ENCODE measurements at places on chromosomes 6 and 20.

DNA sequence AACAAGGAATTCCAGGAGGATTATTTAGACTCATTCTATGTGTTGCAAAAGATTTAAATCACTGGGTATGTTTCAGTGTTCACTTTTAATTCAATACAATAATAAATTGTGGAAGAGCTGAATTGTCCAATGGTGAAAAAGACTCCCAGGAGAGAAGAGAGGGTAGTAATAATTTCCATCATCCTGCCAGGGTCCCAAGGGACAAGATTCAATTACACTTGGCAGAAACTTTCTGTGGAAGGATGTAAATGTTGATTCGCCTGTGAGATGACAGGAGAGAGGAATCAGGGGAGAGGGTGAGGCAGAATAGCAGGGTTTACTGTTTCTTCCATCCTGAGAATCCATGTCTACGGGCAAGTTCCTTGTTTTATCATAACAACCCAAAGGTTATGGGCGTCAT lies 342.7 kb downstream of the ESR1 start:
- DNase-seq: no peak

DNA sequence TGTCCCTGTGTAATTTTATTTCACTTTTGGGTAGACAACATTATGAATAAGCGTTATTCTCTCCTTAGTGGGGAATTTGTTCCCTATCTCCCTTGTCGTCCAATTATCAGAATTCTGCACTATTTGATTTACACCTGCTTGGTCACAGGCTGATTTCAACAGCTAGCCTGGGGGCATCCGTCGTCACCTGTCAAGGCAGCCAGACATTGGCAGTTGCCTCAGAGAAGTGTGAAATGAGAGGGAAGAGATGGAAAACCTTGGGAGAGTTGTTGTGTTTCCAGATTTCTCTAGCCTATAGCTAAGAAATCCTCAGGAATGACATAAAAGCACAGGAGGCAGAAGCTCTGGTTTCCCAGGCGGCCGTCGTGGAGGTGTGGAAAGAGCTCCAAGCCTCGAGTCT lies 891 bp upstream of the GHRH start:
- no peak for DNase-seq

DNA sequence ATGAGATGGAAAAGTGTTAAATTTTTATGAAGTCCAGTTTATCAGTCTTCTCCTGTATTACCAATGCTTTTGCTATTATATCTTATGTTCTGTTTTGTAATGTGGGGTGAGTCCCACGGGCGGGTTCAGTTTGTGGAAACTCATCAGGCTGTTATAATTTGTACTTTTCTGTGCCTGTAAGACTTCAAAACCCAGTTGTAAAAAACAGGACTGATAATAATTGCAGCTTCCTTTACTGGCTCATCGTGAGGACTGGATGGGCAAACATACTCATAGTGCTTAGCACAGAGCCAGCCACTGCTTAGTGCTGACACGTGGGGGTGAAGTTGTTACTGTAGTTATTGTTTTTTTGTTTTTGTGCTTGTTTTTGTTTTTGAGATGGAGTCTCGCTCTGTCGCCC lies 45.6 kb downstream of the TGM2 start:
- DNase-seq: no peak

GRCh38 chr6:150266963-150267685 lies 101.7 kb upstream of the IYD start:
- no peak for DNase-seq

- no peak for DNase-seq
These were observed 276.3 kb downstream of the ADGRB3 start for GRCh38 chr6:68911334-68911733.

DNA sequence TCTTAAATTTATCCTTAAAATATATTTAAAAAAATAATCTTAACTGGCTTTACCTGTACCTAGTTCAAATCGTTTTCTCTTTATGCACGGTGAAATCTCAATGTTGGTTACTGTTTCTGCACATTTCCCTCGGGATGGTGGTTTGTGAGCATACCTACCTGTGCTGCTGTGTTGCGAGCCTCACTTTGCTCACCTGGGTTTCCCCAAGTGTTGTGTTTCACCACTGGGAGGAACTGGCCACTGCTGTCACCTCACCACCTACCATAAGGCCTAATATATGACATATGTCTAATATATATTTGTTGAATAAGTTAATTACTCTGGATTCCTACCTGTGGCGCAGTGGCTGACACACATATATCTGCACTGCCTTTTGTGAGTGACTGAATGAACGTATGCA lies 493.5 kb upstream of the FLRT3 start:
- DNase-seq: no peak

- DNase-seq: no peak
These were observed 39.4 kb downstream of the SCML4 start for GRCh38 chr6:107784669-107785068.

DNA sequence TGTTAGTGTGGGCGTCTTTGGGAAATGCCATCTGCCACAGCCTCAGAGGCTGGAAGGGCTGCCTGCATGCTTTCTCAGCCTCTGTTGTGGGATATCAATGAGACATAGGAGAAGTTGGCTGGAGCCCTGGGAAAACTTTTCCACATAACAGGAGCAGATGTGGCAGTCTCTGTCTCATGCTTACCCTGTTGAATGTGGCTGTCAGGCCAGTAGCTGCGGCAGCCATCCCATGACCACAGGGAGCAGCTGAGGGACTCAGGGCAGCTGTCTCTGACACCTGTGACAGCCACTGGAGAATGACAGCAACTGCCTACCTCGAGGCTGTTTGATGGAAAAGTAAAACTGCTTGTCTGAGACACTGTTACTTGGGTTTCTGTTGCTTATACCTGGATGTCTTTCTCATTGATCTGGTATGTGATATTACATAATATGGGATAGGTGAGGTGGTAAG lies 64.4 kb downstream of the TULP4 start:
- no peak for DNase-seq

- no peak for DNase-seq
These were observed 425.3 kb downstream of the KIF16B start for GRCh38 chr20:16147916-16148315.

- no peak for DNase-seq
These were observed 9.1 kb downstream of the BCAS1 start for GRCh38 chr20:54061101-54061881.

DNA sequence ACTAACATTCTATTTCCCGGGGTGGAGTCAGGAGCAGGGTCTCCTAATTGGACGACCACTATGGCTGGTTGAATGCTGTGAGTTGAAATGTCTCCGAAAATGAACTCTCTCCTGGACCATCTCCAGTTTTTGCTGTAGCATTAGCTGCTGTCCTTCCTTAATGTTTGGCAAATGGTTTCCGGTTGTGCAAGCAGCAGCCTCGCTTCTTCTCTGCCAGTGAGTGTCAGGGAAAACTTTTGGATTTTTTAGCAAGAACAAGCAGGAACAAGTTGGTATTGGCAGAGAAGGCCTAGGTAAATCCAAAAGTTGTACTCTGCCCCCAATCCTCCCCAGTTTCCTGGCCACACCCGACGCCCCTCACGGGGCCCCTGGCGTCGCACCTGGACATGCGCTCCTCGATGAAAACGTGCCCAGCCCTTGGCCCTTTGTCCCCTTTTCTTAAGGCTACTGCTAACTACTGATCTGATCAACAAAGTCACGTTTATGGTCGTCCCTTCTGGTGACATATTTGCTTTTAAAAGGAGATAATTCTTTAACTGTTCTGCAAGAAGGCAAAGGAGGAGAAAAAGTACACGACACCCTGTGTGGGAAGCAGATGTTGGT lies 103.2 kb downstream of the ARMC2 start:
- DNase-seq: no peak

GRCh38 chr20:38172408-38172807 lies 7.3 kb upstream of the TGM2 start:
- DNase-seq: no peak

GRCh38 chr6:20213271-20213798 lies 1.1 kb upstream of the MBOAT1 start:
- DNase-seq: no peak
